ENCODE measurements at places on chromosomes 5 and 9. TPM values are rescaled to one million over a fixed set of nuclear protein-coding genes. Genes with fewer than 3 reads are reported as not detected.

- DNase-seq: peak; percentile 93
Observed at GRCh38 chr9:129482521-129483414, 138.1 kb downstream of the C9orf50 start.

GRCh38 chr5:29796013-29796412 lies 1397.5 kb upstream of the CDH6 start:
- DNase-seq: no peak

DNA sequence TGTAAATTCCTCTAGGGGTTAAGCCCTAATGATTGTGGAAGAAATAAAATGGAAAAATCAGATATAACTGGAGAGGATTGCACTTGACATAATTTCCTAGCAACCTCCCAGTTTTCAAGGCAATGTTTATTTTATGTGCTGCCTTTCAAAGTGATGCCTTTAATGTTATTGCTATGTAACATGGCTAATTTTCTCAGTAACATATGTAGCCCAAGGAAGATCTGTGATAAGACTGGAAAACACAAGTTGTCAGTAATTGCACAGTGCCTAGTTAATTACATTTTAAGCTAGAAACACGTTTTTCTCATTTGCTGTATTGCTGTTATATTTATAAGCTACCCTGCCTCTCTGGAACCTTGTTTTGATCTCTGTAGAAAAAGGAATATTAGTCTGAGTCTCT lies 49.2 kb upstream of the KCNN2 start:
- no peak for DNase-seq

Gene CD72
- 7.0 TPM for total RNA-seq

DNA sequence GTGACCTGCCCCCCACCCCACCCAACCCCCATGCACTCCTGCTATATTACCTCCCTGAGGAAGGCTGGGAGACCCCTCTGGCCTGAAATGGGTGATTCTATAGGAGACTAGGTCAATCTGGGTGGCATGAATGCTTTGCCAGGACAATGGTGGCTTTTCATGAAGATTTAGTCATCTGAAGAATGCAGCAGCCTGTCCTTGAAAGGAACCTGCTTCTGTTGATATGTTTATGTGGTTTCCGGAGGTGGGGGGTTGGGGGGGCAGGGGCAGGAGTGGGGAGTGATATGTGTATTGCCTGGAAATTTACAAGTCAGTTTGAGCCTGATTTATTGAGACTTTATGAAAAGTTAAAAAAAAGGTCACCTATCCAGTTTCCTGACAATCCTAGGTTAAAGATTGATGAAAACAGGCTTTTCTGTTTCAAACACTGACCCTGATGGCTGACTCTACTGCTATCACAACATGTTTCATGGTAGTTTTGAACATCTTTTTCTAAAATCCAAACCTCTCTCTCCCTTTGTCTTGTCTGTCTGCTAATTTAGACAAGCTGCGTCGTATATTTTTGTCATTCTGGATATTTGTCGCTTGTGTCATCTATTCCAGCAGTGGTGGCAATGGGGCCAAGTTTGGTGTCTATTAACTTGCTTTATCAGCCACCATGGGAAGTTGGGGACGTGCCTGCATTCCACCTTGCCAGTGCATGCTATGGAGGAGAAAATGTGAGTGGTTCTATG lies 153.7 kb upstream of the EGFLAM start:
- no peak for DNase-seq

Gene LHFPL2
- 76.0 TPM for total RNA-seq

Gene IL7R
- total RNA-seq: 5.2 TPM

GRCh38 chr5:154868702-154869101 lies 10.3 kb downstream of the CNOT8 start:
- no peak for DNase-seq

Gene PCDHB7
- total RNA-seq: 1.6 TPM
